ENCODE measurements at places on chromosomes 7 and 10.

- no peak for DNase-seq
These were observed 65.4 kb downstream of the MYO3A start for GRCh38 chr10:25999295-25999981.

GRCh38 chr7:15685358-15686294 is 857 bp downstream of the MEOX2 start:
- no peak for DNase-seq

DNA sequence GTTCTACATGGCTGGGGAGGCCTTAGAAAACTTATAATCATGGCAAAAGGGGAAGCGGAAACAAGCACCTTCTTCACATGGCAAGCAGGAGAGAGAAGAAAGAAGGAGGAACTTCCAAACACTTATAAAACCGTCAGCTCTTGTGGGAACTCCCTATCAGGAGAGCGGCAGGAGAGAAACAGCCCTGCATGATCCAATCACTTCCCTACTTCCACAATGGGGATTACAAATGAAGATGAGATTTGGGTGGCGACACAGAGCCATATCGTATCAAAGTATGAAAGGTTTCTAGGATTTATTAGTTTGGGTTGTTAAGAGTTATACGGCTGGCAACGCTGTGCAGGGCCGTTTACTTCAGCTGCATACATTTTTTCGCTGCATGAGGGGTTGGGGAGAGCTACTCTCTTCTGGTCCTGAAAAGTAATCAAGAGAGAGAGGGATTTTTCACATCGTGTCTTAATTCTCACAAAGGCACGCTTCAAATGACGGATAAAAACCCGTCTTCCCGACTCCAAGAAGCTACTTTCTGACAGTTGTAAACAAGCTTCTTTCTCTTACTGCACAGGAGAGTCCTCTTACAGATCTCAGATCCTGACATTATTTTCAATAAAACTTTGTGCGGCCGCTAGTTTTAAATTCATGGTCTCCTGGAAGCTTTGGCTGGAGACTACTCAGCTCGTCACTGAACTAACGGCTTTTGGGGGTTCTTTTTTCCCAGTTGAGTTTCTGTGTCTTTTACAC is 751 bp upstream of the GTPBP10 start:
- peak; percentile 58 for DNase-seq

GRCh38 chr7:21355406-21355874 is 72.4 kb upstream of the SP4 start:
- no peak for DNase-seq

DNA sequence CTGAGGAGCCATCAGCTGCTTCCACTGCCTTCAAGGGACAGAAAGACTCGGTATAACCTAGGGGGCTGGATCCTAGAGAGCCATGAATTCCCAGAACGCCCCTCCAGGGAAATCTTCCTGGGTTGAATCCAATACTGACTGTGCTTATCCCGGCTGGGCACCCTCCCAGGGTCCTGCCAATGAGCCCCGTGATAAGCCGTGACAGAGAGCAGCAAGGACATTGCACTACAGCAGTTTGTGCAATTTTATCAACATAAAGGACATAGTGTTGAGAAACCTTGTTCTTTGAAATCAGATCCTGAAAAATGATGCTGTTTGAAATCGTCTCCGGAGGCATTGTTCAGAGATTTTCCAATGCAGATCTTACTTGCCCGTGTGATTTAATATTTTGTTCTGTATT is 18.8 kb downstream of the AKR1B1 start:
- DNase-seq = no peak

DNA sequence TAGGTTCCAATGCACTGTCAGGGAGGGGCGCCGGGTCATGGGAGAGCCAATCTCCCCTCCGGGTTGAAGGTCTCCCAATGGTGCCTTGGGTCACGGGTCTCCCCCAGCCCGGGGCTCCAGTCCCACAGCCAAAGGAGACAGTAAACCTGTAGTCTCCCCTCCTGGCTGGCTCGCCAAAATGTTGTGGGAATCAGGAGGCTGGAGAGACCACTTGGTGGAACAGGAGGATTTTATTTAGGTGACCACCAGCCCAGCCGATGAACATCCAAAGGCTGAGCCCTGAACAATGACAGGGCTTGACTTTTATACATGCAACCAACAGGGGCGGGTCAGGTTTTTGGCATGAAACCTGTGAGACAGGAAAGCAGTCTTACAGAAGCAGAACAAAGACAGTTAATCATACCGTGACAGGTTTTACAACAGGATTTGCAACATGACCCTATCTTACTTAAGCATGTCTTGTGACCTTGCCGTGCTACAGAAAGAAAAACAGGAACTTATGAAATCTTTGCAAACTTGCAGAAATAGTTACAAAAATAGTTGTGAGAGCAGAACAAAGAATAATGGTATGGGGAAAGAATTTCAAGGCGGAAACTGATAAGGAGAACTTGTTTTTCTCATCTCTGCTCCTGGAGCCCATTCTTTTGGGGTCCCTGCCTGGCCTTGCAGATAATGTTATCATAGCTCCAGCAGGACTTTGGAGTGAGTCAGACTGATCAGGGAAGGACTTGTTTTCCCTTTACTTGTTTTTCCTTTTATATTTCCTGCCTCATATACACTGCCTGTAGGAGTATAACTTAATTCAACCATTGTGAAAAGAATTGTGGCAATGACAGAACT is 7.1 kb downstream of the ERV3-1 start:
- no peak for DNase-seq

- DNase-seq = no peak
These were observed 119.5 kb downstream of the BAMBI start for GRCh38 chr10:28796606-28797512.

DNA sequence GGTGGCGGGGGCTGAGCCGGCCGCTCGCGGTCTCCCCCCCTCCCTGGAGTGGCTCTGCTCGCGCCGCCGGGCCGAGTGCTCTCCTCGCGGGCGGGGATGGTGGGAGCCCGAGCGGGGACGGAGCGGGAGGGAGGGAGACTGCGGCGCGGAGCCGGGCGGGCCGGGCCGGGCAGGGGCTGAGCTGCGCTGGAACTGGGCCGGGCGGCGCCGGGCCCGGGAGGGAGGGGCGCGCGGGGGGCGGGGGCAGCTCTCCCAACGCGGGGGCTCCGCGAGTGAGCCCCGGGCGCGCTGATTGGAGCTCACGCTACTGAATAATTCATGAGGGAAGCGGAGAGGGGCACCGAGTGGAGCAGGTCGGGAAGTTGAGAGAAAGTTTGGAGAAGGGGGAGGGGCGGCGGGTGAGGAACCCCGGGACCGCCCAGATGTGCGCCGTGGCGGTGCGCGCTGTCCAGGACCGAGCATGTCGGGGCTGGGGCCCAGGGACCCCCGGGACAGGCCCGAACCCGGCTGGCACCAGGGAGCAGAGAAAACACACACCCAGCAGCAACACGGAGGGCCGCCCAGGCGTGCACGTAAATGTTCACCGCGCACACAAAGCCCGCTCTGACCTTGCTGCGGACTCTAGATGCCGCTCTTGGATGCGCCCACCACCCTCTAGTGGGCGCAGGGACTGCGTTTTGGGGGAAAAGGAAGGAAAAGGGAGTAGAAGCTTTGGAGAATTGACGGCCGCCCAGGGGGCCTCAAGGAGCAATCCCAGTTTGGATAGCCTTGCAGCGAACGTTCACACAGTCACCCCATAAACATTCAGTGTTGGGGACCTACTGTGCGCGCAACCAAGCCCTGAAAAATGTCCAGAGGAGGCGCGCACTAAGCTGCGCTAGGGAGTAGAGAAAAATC is at the start of gene EPHB4:
EPHB4 (minus strand) TSS at position 194 of the 897 bp plus-strand sequence. CDS start 493 bp downstream, outside the sequence.
- DNase-seq = peak; percentile 51

GRCh38 chr10:14608381-14609001 is 166.2 kb downstream of the FAM107B start:
- no peak for DNase-seq

GRCh38 chr10:90396721-90397120 is 461.1 kb downstream of the HTR7 start:
- no peak for DNase-seq

- no peak for DNase-seq
These were observed 4.4 kb upstream of the CDH23 start for GRCh38 chr10:71392292-71392691.

- no peak for DNase-seq
These were observed 171.1 kb upstream of the FZD8 start for GRCh38 chr10:35813219-35813618.

DNA sequence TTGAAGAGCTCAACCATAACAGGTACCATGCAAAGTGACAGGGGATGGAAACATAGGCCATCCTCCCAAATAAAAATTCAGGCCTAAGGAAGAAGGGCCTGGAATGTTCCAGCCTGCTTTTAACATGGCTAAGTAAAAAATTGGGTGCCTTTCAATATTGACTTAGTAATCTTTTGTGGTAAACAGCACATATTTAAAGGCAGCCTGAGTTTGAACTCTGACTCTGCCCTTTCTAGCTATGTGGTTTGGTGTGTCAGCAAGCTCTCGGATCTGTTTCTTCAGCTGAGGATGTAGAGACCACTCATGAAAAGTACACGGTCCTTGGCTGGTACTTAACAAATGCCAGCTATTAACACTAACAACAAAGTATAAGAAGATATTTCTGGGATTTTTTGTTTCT is 191.8 kb upstream of the CDCA7L start:
- no peak for DNase-seq

- DNase-seq = no peak
These were observed 26.4 kb downstream of the RHOBTB1 start for GRCh38 chr10:60917331-60918280.

DNA sequence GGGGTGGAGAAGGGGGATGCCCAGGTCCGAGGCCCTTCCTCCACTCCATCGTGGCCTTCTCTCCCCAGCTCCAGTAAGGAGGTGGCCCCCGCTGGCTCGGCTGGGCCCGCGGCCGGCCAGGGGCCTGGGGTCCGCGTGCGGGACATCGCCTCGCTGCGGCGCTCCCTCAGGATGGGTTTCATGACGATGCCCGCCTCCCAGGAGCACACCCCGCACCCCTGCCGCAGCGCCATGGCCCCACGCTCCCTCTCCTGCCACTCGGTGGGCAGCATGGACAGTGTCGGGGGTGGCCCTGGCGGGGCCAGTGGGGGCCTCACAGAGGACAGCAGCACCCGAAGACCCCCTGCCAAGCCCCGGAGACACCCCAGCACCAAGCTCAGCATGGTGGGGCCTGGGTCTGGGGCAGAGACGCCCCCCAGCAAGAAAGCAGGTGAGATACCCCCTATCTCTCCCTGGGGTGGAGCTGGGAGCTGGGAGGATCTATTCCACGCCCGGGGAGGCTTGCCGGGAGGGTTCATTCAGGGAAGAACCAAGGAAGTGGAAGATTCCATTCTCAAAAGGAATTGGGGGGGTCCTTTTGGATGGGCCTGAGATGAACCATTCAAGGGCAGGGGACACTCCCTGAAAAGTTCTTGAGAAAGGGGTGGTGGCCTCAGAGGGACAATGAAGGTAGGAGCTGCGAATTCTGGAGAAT is 3.2 kb downstream of the NYAP1 start:
- no peak for DNase-seq

DNA sequence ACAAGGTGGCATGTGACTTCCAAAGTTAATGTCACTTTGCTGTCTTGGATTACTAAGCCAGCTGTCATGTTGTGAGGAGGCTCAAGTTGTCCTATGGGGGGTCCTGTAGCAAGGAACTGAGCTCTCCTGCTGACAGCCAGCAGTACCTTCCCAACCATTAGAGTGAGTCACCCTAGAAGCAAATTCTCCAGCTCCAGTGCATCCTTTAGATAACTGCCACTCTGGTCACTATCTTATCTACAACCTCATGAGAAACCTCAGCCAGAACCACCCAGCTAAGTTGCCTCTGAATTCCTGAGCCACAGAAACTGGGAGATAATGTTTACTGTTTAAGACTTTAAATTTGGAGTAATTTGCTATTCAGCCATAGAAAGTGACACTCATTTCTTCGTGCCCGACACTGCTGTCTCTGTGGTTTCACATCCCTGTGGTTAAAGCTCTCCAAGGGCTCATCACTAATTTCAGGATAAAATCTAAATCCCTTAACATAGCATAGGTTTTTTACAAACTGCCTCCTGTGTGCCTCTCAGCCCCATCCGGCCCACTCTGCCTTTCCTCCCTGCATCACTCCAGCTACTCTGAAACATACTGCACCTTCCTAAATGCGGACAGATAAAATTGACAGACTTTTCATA is 83.5 kb downstream of the PRR15 start:
- no peak for DNase-seq

DNA sequence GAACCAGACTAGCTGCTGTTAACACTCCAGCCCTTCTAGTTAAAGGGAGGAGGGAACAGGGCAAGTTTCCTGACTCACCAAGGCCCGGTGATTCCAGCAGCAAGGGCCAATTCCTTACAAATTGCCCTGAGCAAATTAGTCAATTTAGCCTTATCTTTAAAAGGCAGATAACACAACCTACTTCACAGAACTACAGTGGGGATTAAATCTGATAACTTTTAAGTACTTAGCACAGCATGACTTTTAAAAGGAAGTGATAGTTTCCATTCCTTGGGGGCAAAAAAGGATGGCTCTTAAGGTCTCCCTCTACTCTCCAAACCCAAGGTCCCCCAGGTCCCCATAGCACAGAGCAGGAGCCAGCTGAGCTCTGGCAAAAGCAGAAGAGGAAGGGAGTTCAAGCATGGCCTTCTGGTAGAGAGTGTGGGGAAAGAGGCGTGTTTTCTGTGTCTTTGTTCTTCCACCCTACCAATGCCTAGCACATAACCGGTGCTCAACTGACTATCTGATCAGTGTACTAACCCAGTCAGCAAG is 4.0 kb downstream of the CDCA7L start:
- no peak for DNase-seq

DNA sequence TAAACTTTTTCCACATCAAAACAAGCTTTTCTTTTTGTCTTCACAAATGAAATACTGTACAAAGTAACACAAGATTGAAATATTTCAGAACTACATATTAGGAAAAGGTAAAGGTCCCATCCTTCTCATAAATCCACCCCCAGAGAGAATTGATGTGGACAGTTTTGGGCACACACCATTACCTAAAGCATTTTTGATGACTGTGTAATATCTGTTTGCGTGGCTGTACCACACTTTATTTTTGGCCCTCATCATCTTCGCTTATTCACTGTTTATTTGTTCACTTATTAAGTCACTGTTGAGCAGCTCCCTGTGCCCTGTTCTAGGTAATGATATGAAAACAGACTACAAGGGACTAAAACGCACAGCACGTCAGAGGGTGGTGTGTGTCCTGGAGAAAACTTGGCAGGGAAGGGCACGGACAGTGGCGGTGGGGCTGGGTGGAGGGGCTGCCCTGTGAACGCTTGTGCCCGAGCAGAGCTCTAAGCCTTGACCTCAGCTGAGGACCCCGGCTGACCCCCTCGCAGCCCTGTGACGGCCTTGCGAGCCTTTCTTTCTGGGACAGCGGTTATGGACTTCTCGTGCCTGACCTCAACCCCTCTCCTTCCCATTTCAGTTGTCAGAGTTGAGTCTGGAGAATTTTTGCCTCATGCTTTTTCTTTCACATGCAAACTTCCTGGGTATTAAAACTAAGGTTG is 241.3 kb downstream of the EMX2 start:
- DNase-seq = no peak

GRCh38 chr10:86693721-86694369 is 25.5 kb downstream of the LDB3 start:
- no peak for DNase-seq

- peak; percentile 78 for DNase-seq
These were observed 67.6 kb upstream of the CTNNA3 start for GRCh38 chr10:67763499-67764011.
